ENCODE measurements at places on chromosomes 3 and 15.

- no peak for DNase-seq
Observed at GRCh38 chr3:66483409-66483906, 17.4 kb downstream of the LRIG1 start.

DNA sequence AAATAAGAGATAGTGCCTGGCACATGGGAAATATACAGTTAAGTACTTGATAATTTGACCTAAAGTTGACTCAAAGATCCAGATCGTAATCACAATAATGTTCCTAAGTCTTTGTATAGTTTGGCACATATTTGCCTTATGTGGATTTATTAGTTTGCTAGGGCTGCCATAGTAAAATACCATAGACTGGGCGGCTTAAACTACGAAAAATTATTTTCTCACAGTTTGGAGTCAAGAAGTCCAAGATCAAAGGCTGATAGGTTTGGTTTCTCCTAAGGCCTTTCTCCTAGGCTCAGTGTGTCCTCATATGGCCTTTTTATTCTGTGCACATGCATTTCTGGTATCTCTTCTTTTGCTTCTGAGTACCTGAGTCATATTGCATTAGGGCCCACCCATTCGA, 453.7 kb downstream of the NAALADL2 start:
- DNase-seq, result no peak

- DNase-seq, result no peak
Observed at GRCh38 chr3:138890555-138891187, 55.9 kb upstream of the PIK3CB start.

DNA sequence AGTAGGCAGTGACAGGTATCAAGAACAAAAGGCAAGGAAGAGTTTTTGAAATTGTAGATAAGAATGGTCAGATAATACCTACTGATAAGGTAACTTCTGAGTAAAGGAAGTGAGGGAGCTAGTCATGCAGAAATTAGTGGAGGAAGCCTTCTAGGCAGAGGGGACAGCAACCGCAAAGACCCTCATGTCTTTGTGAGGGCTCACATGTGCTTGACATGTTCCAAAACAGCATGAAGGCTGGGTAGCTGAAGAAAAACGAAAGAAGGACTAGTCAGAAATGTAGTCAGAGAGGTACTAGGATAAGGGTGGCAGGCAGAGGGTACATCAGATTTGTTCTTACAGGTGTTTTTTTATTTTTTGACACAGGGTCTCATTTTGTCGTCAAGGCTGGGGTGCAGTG, 5.3 kb downstream of the SIN3A start:
- DNase-seq, result no peak

GRCh38 chr3:143002727-143003126, 1.4 kb downstream of the U2SURP start:
- no peak for DNase-seq

DNA sequence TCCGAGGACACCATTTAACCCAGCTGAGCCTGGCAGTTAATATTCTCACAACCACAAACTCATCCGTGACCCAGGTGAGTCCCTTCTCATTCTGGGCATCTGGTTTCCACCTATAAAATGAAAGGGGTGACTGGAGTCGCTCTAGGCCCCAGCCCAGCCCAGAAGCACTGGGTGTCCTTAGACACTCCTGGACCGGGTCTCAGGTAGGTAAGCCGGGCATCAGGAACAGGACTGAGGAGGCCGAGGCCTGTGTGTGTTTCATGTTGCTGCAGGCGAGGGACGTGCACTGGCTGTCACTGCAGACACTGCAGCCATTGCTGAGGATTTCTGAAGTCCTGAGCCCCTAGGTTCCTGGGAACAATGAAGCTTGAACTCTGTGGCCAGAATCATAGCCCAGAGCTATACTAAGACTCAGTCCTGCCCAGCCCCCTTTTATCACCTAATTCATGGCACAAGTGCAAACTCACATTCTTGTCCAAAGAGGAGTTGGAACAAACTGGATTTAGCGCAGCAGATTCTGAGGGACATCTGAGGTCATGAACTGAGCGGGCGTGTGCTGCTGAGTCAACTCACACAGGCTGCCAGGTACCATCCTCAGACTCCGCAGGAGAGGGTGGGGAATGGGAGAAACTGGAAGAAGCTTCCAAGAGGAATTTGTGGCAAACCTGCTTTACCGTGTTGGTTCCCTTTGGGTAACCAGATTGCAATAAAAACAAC, 184.9 kb downstream of the FAM43A start:
- no peak for DNase-seq

Data from DMS79 treated with DMSO at 0.1 percent for 48 hours (cell line).